GM19239 (cell line): ENCODE measurements at places on chromosomes 11 and 22.

DNA sequence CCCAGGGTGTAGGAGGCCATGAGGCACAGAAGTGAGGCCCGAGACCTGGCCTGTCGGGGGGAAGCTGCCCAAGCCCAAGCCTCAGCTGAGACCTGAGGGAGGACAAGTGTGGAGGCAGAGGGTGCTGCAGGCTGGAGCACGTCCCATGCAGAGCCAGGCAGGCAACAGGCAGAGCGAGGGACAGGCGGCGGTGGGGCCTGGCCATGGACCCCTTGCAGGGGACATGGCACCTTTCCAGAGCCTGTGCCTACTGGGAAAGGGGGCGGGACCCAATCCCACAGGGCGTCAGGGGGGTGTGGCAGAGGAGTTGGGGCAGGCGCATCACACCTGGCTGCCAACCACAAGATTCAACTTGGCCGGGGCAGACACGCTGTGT lies 4.3 kb downstream of the TNNI2 start:
- no peak for DNase-seq

DNA sequence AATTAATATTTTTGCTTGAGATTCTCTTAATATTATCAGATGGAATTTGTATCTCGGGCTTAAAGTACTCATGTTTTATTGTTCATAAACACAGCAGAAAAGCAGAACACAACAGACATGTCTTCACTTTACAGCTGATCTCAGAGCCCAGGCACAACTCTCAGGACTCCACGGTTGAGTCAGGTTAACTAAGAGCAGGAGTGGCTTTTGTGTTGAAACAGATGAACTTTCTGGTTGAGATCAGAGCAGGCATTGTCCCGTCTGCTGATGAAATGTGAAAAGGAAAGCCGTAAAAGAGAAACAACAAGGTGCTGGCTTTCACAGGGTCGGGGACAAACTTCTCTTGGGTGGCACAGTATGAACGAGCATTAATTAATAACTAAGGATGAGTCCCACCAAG lies 49.0 kb downstream of the JHY start:
- no peak for DNase-seq

DNA sequence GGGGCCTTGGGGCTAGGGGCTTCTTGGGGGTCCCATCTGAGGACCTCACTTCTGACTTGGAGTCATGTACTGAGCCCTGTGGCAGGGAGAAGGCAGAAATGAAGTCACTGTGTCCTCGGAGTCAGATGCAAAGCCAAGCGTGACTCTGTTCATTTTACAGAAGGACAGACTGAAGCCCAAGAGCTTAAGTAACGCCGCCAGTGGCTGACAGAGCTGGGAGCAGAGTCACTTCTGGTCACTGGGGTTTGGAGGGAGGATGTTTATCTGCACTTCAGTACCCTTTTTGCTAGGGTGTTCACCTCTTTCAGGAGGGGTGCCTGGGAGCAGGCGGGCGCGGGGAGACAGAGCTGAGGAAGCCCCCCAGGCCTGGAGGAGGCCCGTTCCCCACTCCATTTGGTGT lies 10.7 kb downstream of the CD6 start:
- no peak for DNase-seq

DNA sequence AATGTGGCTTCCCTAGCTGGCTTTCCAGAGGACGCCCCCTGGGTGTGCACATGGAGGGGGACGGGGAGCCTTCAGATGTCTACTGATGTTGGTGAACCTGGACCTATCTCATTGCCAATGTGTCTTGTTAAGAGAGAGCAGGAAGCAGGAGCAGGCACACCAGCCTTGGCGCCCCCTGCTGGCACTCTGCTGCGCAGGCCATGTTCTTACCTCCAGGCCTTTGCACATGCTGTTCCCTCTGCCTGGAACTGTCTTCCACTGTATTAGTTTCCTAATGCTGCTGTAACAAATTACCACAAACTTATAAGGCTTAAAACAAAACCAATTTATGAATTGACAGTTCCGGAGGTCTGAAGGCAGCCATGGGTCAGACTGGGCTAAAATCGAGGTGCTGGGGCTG lies 23.6 kb upstream of the MN1 start:
- no peak for DNase-seq

- DNase-seq, result no peak
Measured at GRCh38 chr11:59641156-59641555, 25.6 kb upstream of the OSBP start.

- no peak for DNase-seq
Measured at GRCh38 chr11:6414874-6415328, 4.0 kb downstream of the APBB1 start.

GRCh38 chr11:13152264-13152663 lies 125.3 kb upstream of the BMAL1 start:
- no peak for DNase-seq

- no peak for DNase-seq
Measured at GRCh38 chr22:42670921-42671709, 21.9 kb upstream of the CYB5R3 start.

GRCh38 chr11:86460461-86461385 lies 86.0 kb downstream of the CCDC81 start:
- DNase-seq, result no peak

DNA sequence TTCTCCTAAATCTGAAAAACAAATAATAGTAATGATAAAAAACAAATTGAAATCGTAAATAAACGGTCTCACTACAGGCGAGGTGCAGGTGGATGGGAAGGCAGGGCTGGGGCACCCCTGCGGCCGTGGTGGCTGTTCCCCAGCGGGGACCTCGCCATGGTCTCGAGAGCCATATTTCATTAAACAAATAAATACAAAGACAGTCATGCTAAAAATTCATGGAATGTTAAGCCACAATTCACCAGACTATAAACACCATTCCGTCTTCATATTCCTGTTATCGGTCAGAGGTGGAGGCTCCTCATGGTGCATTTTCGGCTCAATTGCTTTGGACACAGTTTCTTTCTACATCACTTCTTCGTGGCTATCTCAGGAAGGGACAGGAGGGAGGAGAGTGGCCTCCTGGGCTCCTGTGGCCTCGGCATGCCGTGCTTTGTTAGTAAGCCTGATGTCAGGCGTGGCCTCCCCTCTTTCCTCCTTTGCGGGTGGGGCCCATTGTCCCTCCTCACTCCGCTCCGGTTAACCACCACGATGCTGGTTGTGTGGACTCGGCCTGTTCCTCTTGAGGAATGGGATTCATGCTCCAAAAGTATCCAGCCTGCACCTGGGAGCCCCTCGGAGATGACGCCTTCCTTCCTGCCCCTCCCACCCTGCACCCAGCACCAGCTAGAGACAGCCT lies 16.1 kb upstream of the BRSK2 start:
- no peak for DNase-seq

GRCh38 chr11:118082880-118083552 lies 3.7 kb downstream of the SMIM35 start:
- DNase-seq, result no peak

DNA sequence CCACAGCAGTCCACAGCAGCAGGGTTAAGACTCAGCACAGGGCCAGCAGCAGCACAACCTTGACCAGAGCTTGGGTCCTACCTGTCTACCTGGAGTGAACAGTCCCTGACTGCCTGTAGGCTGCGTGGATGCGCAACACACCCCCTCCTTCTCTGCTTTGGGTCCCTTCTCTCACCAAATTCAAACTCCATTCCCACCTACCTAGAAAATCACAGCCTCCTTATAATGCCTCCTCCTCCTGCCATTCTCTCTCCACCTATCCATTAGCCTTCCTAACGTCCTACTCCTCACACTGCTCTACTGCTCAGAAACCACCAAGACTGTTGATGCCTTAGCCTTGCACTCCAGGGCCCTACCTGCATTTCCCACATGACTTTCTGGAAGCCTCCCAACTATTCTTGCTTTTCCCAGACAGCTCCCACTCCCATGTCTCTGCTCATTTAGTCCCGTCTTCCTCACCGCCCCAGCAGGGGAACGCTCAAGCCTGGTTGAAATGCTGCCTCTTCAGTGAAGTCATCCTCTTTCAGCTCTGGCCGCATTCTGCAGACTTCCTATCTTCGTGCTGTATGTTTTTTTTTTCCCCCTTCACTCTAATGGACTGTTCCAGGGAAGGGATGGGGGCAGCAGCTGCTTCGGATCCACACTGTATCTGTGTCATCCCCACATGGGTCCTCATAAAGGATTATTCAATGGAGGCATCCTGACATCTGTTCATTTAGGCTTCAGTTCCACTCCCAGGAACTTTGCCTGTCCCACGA lies 3.3 kb downstream of the IL18BP start:
- DNase-seq, result no peak

GRCh38 chr22:44678556-44679305 lies 23.3 kb upstream of the PRR5 start:
- no peak for DNase-seq

- no peak for DNase-seq
Measured at GRCh38 chr11:85922367-85922766, 67.2 kb downstream of the CCDC83 start.

GRCh38 chr22:46846150-46846831 lies 83.8 kb downstream of the TBC1D22A start:
- DNase-seq, result no peak

- no peak for DNase-seq
Measured at GRCh38 chr11:128196235-128196634, 391.1 kb downstream of the ETS1 start.

- no peak for DNase-seq
Measured at GRCh38 chr11:84234462-84235202, 948.5 kb upstream of the CCDC90B start.

DNA sequence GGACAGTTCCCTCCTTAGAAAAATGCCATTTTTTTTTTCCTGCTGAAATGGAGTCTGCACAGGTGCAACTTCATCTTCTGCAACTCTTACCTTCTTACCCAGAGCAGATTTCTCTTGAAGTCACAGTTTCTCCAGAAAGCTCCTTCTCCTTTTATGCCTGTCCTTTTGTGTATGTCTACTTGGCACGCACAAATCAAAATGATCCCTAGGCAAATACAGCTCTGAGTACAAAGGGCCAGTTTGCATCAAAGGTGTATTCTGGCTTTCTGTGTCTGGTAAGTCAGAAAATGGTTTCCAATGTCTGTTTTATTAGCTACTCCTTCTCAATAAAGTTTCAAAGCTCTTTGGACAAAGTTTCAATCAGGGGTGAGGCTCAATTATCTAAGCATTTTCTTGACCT lies 2.5 kb downstream of the CLDN25 start:
- no peak for DNase-seq

GRCh38 chr11:100687630-100688395 lies 725 bp downstream of the ARHGAP42 start:
- peak; percentile 55 for DNase-seq

DNA sequence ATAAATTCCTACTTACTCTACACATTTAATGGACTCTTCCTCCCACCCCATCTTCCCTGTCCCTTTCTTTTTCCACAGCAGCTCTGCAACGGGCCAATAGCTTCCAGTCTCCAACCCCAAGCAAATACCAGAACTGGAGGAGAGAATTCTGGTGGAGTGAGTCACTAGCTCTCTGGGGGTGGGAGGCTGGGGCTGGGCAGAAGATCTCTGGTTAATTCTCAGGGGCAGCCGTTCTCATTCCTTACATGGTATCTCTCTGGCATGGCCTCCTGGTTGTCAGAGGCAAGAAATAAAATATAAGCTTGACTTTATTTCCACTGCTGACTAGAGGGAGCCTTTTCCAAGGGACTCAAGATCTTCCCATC lies 90.4 kb upstream of the PARVA start:
- DNase-seq, result no peak
